Fibroblast of gingiva (primary cell): ENCODE measurements at places on chromosomes 12 and 14.

DNA sequence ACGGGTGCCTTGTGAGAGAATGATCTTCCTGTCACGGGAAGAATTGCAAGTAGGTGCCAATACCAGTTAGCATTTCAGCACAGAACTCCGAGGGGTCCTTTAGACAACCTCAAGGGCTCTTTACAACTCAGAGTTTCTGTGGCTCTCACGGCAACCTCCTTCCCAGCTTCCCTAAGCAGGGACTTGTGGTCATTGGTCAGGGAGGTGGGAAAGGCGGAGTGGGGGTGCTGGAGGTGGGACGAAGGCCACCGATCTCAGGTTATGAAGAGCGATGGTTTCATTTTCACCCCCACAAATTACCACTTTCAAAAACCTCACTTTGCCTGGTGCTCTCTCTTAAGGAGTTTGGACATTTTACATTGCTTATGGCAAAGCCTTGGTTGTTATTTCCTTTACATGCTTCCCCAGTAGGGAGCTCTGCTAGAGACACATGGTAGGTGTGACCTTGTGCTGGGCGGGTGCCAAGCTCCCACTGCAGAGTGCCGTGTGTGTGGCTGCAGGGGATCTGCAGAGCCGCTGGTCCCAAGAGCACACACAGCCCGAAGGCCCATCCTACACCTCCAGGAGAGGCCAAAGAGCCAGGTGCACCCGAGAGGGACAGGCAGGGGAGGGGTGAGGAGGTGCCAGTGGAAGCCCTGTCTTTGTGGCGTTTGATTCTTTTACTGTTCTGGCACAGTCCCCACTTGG, 21.4 kb downstream of the BCL2L14 start:
- no peak for DNase-seq

DNA sequence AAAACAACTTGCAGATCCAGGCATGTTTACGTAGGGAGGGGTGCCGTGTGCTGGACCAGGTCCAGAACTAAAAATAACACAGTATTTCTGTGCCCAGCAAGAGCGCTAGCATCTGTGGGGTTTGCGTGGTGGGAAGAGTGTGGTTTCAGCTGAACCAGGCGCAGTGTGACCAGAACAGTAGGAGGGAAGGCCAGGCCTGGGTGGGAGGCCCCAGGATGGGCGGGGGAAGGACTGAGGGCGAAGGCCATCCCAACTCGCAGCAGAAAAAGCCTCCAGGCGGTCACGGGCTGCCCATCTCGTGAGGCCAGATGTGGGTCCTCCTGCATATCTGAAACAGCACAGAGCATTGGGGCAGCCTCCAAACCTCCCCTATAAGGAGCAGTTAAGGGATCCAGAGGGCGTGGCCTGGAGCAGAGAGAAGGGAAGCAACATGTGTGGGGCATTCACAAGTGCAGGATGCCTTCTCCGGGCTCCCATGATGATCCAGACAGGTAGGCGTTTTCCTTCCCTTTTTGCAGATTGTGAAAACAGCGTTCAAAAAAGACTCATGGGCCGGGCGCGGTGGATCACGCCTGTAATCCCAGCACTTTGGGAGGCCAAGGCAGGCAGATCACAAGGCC, 17.8 kb upstream of the CD9 start:
- DNase-seq = peak; percentile 96

DNA sequence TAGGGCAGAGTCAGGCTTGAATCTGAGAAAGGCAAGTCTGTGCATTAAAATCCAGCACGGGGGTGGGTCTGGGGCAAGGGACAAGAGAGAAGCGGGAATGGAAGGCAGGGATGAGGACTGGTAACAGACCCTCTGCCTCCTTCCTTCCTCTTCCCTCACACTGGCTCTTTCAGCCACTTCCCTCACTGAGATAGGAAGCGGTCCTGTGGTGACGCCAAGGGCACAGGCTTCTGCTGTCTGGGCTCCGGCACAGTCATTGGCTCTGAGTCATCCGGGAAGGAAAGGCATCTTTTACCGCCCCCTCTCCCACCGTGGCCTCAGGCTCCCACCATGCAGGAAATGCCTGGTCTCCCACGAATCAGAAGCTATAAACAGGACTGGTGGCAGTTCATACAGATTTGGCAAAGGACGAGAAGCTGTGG, 70.2 kb downstream of the ETV6 start:
- peak; percentile 59 for DNase-seq

- no peak for DNase-seq
Observed at GRCh38 chr12:62876938-62877548, 57.9 kb downstream of the PPM1H start.

DNA sequence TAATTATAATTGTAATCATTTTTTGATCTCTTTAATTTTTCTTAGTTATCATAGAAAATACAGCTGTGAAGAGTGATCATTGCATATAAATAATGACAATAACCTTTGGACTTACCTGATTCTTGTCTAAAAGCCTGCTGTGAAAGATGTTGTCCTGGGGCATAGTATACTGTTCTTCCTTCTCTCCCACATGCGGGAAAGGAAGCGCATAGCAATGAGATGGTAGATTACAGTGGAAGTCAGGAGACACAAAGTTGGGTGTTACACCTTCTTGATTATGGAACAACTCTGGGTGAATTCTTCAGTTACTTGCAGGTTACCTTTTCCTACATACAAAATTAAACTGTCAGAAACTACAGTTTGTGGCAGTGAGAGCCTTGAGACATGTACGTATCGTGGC, 140.8 kb downstream of the KTN1 start:
- no peak for DNase-seq
